ENCODE measurements at places on chromosomes 5 and 9.

DNA sequence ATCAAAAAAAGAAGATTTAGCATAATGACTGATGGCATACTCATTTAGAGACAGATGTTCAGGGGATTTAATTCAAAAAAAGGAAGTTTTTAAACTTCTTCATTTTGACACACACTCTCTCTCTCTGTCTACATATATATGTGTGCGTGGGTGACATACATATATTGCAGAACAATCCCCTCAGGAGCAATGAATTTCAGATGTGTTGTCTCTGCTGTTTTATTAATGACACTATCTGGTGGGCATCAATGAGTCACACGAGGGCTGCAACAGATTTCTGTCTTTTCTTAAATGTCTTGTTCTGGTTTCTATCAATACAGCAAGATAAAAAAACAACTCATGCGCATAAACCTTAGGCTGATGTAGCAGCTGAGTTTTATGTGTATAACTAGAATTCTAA, 123.5 kb upstream of the SLCO6A1 start:
- DNase-seq: peak; percentile 30

- no peak for DNase-seq
Observed at GRCh38 chr9:91424403-91425176, 958 bp upstream of the NFIL3 start.

DNA sequence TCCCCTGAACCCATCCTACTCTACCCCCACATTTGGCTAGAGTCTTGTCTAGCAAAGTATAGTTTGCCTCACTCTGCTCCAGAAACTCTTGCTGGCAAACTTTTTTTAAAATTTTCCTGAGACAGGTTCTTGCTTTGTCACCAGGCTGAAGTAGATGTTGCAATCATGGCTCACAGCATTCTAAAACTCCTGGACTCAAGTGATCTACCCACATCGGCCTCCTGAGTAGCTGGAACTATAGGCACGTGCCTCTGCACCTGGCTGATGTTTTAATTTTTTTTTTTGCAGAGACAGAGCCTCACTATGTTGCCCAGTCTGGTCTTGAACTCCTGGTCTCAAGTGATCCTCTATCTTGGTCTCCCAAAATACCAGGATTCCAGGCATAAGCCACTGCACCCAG, 175.8 kb upstream of the FBXL17 start:
- no peak for DNase-seq

GRCh38 chr9:73183917-73184861, 32.5 kb downstream of the ANXA1 start:
- peak; percentile 81 for DNase-seq

- no peak for DNase-seq
Observed at GRCh38 chr5:169204788-169205400, 96.0 kb downstream of the SLIT3 start.

GRCh38 chr9:132020820-132021510, 58.7 kb downstream of the MED27 start:
- DNase-seq: no peak

DNA sequence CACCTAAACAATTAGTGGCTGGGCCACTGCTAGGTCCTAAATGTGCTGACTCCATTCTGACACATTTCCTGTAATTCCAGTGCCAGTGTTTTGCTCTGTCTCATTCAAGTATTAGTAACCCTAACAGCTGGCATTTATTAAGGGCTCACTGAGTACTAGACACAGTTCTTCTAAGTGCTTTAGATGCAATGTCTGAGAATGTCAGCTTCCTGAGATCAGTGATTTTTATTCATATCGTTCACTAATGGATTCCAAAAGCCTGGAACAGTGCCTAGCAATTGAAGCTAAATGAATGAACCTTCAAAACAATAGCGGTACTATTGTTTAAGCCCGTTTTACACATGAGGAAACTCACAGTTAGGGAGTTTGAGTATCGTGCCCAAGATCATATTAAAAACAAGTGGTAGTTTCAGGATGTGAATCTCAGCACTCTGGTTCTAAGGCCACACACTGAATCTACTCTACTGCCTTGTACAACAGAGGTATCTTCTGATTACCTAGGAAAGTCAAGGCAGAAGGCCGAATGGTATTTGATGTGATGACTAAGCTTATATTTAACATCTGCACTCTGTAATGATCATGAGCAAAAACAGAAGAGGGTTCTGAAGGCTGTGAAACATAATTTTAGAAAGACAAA, 304.0 kb downstream of the PJA2 start:
- no peak for DNase-seq

DNA sequence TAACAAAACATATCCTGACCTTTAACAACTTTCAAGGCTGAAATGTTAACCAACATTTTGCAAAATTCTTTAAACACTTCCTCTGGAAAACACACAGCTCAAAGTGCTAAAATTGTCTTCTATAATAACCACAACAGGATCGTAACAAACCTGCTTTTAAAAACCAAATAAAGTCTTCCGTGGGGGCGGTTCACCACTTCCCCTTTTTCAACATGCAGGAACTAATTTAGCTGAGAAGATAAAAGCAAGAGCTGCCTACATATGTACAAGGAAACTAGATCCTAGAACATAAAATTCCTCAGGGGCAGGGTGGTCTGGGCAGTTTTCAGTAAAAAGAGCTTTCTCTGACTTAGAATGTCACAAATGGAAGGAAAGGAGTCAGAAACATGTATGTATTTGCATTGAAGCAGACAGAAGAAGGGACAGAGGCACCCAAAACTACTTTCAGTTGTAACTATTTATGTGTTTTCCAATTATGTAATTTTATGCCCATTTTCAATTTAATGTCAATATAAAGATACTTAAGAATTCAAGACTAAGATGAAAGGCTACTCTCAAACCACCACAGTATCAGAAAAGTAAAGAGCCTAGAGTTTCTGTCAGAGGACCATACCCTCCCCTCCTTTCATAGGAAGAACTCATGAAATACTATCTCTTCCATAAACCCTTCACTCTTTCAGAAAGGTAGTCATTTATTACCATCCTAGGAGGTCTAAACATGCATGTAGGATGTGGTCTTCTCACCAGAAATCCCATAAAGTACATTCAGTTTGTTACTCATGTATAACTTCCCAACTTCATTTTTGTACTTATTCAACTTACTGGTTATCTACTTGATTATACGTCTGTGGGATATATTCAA, 185.9 kb upstream of the RASA1 start:
- peak; percentile 95 for DNase-seq

- no peak for DNase-seq
Observed at GRCh38 chr5:125113328-125113727, 366.9 kb upstream of the ZNF608 start.

DNA sequence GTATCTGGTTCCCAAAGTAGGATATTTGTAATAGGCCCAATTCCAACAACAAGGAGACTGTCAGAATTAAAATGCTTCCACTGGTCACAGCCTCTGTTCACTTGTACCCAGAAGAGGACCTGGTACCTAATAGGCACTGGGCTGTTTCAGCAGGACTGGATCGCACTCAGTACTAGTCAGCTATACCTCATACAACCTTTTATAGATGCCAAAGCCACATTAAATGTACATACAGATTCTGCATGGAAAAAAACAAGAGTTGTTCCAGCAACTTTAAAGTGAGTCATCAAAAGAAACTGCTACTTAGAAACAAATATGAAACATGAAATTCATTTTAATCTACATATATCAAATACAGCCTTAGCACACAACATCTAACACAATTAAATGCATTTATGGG, 87.5 kb downstream of the GPR21 start:
- no peak for DNase-seq

DNA sequence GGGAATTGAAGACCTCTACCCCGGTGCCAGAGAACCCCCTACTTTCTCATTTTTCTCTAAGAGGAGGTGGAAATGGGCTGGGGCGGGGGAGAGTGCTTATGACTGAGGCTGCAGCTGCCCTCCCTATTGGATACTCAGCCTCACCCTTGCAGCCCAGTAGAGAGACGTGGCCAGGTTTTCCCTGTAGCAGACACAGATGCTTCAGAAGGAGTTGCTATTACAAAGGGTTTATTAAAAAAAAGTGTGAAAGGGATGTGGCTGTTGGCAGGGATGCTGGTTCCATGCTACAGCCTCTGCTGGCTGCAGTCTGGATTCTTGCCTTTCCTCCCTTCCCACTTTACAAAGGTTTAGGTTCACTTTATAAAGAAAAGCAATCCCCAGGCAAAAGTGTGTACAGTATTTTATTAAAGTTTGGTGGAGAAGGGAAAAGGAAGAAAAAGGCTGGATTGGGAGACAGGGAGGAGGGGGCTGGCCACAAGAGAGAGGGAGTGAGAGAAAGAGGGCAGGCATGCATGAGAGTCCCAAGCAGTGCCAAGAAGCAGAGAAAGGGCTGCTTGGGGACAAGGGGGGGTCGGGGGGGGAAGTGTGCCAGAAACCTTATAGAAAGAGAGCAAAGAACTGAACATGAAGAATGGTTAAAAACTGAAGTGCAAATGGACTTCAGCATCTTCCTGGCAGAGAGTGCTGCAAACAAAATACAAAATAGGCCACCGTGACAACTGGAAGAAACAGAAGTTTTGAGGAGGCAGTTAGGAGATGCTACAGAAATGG, 29.5 kb upstream of the NFIB start:
- DNase-seq: no peak

DNA sequence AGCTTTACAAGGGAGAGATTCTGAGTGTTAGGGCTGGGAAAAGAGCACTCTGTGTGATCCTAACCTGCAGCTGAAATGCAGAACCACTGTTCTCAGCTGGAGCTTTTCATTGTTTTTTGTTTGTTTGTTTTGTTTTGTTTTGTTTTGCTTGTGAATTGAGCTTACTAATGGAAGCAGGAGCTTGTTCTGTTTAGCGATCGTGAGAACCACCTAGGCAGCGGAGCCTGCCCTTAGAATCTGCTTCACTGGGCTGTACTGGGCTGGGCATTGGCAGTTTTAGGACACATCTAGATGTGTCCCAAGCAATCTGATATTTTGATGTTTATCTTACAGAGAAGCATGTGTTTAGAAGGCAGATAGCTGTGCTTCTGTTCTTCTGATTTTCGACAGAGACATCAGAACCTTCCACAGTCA, 14.3 kb downstream of the SYK start:
- DNase-seq: no peak

- DNase-seq: no peak
Observed at GRCh38 chr5:68369023-68369359, 153.4 kb downstream of the PIK3R1 start.

- DNase-seq: peak; percentile 93
Observed at GRCh38 chr9:87479801-87480201, 17.9 kb upstream of the DAPK1 start.

- no peak for DNase-seq
Observed at GRCh38 chr9:121353241-121354061, 16.6 kb downstream of the STOM start.

GRCh38 chr5:52994266-52994665, 5.1 kb downstream of the ITGA2 start:
- DNase-seq: no peak

- DNase-seq: peak; percentile 74
Observed at GRCh38 chr9:126861707-126862103, 1.3 kb downstream of the ZBTB34 start.

DNA sequence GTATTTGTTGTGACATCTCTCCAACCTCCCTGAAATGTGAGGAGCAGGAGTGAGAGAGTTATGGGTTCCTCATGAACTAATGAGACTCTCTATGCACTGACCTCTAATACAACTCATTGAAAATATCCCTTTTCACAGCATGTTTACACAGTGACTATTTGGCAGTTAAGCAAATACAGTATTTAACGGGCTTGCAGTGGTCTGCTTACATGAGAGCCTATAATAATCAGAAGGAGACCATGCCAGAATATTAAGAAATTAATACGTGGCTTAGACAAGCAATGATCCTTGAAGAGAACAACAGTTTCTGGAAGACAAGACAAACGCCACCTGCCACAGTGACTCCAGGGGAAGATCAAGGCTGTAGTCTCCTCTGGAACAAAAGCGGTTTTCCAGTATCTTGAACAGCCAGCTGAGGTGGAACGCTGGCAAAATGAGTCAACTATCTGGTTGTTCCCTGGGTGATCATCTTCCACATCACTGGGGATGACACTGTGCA, 424.5 kb downstream of the DMAC1 start:
- DNase-seq: no peak

DNA sequence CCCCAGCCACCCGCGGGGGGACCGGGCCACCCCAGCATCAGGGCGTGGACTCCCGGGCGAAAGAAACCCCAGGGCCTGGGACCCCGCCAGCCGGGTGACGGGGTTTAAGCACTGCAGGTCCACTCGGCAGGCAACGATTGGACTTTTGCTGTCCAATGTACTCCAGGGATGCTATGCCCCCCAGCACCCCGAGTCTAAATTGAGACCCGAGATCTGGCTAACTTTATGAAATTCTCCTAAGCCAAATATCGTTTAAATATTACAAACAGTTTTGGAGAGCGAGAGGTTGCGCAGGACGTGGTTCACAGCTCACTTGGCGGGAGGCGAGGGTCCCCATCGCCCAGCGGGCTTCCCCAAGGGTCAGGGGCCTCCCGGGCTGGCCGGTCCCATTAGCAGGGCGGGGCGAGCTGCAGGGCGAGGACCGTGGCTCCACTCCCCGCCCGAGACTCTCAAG, 384 bp upstream of the MRPS2 start:
- DNase-seq: no peak

- DNase-seq: no peak
Observed at GRCh38 chr9:128099231-128099931, 28.1 kb downstream of the PTGES2 start.

DNA sequence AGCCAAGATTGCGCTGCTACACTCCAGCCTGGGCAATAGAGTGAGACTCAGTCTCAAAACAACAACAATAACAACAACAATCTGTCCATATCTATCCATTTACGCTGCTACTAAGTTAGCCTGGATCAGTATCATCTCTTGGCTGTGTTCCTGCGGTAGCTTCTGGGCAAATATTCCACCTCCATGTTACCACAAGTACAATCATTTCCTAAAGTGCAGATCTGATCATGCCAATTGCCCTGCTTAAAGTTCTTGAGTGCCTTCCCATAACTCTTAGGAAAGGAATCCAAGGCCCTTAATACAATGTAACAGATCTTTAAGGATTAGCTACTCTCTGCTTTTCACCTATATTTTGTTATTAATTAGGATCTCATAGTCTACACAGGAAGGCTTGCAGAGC, 15.4 kb upstream of the PPP2R2B start:
- no peak for DNase-seq

- no peak for DNase-seq
Observed at GRCh38 chr5:12959713-12960112, 984.8 kb downstream of the DNAH5 start.

DNA sequence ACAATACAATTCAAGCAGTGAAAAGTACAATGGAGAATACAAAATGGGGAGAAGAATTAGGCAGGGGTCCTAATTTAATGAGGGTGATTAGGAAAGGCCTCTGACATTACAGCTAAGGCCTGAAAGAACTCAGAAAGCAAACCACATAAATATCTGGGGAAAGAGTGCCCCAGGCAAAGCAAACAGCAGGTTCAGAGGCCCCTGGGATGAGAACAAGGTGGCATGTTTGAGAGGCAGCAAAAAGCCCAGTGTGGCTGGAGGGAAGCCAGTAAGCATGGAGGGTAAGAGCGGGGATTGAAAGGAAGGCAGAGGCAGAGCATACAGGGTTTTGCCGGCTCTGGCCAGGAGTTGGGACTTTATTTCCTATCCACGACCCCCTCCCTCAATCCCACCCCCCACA, 33.4 kb upstream of the VDAC1 start:
- no peak for DNase-seq

Measured in Kasumi-1 (cell line).